T-helper 1 cell (primary cell): ENCODE measurements at places on chromosomes 6 and 20.

DNA sequence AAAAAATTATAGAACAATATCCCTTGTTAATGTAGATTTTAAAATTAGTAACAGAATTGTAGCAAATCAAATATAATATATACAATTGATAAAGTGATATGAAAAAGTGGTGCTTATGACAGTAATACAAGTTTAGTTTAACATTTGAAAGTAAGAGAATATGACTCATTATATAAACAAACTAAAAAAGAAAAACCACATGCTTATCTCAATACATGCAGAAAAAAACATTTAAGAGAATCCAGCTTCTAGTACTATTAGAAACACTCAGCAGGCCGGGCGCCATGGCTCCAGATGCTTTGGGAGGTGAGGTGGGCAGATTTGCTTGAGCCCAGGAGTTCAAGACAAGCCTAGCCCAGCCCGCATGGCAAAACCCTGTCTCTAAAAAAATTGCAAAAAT is 60.7 kb upstream of the LAMA2 start:
- DNase-seq, result no peak

DNA sequence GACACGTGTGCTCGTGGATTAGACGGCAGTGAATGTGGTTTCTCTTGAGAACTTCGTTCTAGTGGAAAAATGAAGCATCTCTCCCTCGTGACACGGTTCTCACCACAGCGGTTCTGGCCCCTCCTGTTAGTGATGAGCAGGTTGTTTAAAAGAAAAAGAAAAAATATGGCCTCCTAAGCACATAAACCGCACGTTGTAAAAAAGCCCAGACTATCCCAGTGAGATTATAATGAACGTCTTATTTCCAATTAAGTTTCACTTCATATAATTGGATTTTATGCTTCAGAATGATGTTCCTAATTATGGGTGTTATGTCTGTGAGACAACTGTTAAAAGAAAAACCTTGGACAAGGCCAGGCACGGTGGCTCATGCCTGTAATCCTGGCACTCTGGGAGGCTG is 74.5 kb upstream of the FRMD1 start:
- no peak for DNase-seq

DNA sequence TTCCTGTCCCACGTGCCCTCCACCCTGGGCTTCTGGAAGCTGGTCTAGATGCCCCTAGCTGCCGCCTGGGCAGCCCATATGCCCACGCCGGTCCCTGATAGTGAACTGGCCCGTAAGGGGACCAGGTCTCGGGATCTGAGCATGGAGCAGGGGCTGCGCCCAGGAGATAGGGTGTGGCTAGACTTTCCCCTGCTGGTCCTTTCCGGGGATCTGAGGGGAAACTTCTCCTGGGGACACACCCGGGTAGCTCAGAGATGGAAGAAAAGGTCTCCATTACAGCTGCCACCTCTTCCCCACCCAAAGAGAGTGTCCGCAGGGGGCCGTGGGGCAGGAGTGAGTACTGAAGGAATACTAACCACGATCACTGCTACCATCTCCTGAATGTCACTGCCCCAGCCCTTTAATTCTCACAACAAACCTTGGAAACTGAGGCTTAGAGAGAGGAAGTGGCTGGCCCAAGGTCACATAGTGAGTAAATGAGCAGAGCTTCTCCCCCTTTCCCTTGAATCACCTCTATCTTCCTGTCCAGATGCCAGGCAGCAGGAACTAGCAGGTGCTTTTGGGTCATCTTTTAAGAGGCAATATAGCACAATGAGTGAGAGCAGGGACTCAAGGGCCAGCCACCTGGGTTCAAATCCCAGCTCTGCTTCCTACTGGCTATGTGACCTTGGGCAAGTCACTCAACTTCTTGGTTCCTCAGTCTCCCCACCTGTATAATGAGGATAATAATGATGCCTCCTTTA is 11.8 kb upstream of the CCN5 start:
- no peak for DNase-seq

- DNase-seq, result no peak
These were observed 43.4 kb downstream of the SRC start for GRCh38 chr20:37389241-37389747.

GRCh38 chr20:59938696-59939051 is 1.4 kb downstream of the PPP1R3D start:
- no peak for DNase-seq

DNA sequence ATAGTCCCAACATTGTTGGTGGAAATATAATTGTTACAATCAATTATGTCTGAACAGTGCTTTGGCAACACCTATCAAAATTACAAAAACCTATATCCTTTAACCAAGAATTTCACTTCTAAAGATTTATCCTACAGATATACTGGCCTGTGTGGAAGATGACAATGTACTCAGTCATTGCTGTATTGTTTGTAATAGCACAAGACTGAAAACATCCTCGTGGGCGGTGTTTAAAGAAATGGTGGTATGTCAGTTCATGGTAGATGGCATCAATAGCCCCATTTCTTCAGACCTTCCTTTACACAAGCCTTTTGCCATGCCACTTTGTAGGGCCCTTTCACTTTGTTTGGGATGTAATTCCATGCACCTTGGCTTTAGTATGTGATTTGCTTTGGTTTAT is 9.8 kb upstream of the TPBG start:
- no peak for DNase-seq

DNA sequence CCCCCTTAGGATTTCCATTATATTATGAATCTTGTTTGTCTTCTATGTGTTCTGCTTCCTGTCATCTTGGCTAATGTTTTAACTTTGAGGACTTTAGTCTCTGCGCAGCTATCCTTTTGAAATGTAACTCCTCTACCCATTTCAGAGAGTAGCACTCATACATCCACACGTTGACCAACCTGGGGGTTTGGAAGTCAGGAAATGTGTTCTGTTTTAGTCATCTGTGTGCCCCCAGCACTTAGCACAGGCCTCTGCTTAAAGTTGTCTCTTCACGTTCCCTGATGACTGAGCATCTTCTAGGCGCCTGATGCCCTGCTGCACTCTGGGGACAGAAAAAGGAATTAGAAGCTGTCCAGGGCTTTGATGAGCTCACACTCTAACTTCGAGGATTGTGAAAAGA is 47.9 kb downstream of the HMGN3 start:
- DNase-seq, result no peak

DNA sequence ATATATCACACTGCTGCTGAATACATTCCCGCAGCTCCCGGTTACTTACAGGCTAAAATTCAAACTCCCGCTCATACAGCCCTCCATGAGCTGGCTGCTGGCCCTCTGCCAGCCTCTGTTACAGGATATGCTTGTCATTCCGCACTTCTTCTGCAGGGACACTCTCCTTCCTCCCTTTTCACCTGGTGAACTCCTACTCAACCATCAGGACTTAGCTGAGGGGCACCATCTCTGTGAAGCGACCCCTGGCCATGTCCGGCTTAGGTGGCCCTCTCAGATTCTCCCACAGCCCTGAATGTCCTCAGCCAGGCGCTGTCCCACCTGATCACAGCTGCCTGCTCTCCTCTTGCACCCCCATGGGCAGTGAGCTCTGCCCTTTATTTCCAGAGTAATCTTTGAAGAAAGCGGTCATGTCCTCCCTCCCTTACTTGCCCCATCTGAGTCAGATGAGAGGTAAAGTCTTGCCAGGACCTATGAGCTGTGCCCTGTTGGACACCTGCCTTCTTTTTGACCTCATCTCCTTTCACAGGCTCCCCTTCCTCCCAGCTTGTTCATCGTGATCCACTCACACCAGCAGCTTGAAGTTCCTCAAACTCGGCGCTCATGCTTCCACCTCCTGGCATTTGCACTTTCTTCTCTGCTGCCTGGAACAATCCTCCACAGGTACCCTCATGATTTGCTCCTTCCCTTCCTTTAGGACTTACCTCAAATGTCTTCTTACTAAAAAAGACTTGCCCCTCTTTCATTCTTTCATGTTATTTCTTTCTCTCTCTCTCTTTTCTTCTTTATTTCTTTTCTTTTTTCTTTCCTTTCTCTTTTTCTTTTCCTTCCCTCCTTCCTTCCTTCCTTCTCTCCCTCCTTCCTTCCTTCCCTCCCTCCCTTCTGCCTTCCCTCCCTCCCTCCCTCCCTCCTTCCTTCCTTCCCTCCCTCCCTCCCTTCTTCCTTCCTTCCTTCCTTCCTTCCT is 5.6 kb downstream of the CYP24A1 start:
- DNase-seq, result no peak

GRCh38 chr6:90074161-90074850 is 180.0 kb downstream of the GJA10 start:
- DNase-seq, result no peak

- no peak for DNase-seq
These were observed 147.7 kb downstream of the PRL start for GRCh38 chr6:22149096-22149495.

GRCh38 chr6:157033428-157034140 is 256.4 kb downstream of the ARID1B start:
- no peak for DNase-seq

DNA sequence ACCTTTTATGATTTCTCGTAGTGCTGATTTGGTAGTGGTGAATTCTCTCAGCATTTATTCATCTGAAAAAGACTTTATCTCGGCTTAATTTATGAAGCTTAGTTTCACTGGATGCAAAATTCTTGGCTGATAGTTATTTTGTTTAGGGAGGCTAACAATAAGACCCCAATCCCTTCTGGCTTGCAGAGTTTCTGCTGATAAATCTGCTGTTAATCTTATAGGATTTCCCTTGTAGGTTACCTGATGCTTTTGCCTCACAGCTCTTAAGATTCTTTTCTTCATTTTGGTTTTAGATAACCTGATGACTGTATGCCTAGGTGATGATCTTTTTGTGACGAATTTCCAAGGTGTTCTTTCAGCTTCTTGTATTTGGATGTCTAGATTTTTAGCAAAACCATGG is 388.7 kb downstream of the UTRN start:
- DNase-seq, result no peak

DNA sequence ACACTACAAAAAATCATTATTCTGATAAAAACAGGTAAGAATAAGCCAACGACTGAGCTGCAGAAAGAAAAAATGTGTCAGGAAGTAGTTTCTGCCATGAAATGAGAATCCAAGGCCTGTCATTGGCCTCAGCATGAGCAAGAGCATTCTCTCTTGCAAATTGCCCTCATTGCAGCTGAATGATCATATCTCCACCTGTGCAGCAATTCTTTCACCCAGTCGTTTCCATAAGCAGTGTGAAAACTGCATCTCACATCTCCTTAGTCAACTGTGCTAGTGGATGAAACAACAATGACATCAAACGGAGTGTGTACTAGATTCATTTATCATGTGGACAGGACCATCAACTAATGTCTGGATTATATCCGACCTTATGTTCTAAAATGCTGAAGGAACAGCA is 88.2 kb upstream of the STXBP5 start:
- no peak for DNase-seq

- no peak for DNase-seq
These were observed 755.0 kb downstream of the TFAP2A start for GRCh38 chr6:9659848-9660247.

DNA sequence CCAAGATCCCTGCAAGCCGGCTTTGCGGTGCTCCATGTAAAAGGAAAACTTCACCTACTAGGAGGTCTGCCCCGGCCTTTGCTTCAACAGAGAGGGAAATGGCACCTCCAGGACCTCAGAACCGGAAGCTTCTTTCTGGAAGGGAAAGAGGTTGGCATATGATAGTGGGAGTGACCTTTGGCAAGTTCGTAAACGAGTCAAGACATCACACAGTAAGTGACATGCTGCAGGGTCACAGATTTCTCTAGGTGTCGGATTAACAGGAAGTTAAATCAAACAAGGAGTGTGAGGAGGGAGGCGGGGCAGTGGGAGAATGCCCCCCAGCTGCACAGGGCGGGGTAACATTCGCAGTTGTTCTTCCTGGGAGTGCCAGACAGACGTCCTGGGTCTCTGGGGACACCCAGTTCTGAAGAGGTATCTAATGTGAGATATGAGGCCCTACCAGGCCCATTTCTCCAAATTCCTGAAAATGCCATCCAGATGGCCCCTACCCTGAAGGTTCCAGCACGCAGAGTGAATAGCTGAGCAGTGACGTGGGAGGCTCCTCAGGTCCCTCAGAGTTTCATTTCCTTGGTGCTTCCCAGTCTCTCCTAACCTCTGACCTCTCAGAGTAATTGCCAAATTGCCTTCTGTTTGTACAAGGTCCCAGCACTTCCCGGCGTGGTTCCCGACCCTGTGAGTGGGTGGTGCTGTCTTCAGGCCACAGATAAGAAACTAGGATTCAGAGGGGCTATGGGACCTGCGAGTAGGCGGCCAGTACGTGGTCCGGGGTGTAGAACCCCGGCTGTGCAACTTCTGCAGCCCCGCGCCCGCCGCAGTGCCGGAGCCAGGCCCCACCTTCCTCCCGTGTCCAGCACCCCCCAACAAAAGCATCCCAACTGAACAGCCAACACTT is 1.9 kb downstream of the RRBP1 start:
- no peak for DNase-seq

DNA sequence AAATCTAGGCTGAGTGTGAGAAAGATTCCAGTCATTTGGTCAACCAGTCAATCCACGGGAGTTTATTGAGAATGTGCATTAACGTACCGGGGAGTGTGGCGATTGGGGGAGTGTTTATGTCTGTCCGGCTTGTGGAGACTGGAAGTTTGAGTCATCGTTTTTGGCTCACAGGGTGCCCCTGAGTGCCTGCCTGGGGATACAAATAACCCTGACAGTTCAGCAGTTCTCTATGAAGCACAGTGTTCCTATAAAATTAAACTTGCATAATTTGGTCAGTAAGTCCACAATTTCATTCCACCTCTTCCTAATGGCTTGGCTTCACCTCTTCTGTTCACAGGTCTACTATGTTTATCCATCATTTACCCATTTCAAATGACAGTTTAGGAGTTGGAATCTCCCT is 72.6 kb upstream of the PLEKHG1 start:
- DNase-seq, result no peak

GRCh38 chr20:5195655-5196054 is 68.8 kb downstream of the CDS2 start:
- no peak for DNase-seq

GRCh38 chr6:132132924-132133639 is 181.9 kb upstream of the CCN2 start:
- no peak for DNase-seq

GRCh38 chr6:167870321-167870720 is 43.6 kb downstream of the AFDN start:
- DNase-seq, result no peak

DNA sequence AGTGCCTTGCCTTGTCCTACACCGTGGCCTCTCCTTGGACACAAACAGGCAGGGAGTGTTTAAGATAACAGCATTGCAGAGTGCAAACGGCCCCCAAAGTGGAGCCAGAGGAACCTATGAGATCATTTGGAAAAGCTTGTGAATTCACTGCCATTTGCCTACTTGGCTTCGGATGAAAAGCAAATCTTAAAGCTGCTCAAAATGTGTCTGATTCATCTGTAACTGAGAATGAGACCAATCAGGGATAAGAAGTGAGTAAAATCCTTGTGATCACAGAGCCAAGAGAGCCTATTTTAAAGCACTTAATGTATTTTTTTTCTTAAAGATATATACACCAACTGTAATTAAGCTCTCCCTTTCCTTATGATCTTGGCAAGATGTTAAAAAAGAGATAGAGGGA is 65.7 kb upstream of the BACH2 start:
- no peak for DNase-seq

- no peak for DNase-seq
These were observed 45.6 kb downstream of the EDN3 start for GRCh38 chr20:59346061-59346460.

GRCh38 chr6:45841062-45841461 is 174.6 kb downstream of the CLIC5 start:
- no peak for DNase-seq
